Fibroblast of skin of back (primary cell): ENCODE measurements at places on chromosomes 2 and 18.

- peak; percentile 91 for DNase-seq
Observed at GRCh38 chr2:10405448-10405847, 42.7 kb downstream of the ODC1 start.

GRCh38 chr18:74784752-74785151 is 187.1 kb downstream of the ZNF407 start:
- DNase-seq, result no peak

DNA sequence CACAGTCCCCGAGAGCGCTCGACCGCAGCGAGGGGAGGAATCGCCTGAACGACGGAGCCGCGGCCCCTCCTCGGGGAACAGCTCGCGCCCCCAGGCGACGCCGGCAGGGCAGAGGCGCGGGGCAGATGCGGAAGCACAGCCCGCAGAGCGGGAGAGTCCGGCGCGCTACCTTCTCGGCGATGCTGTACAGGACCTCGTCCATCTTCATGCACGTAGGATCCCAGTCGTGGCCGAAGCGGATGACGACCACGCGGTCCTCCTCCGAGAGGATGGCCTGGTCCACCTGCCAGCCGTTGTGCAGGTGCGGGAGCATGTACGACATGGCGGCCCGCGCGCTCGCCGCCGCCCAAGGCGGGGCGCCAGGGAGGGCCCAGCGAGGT is 302 bp downstream of the TXNL4A start:
- peak; percentile 47 for DNase-seq

- peak; percentile 43 for DNase-seq
Observed at GRCh38 chr2:100244881-100245605, 77.3 kb downstream of the LONRF2 start.

DNA sequence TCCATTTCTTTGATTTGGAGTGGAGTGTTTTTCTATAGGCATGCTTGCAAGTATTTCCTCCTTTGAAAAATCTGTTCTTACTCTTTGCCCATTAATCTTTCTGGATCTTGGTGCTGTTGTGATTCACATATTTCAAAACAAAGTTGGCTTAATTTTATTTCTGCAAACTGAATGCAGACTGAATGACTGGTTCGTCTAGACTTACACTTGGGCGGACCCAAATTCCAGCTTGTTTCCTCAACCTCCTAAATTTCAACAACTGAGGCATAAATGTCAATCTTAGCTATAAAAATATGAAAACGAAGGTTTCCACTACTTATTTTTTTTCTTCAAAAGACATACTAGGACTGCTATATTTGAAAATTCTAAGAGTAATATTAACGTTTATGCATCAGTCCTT is 59.0 kb downstream of the ANKRD44 start:
- DNase-seq, result peak; percentile 79

DNA sequence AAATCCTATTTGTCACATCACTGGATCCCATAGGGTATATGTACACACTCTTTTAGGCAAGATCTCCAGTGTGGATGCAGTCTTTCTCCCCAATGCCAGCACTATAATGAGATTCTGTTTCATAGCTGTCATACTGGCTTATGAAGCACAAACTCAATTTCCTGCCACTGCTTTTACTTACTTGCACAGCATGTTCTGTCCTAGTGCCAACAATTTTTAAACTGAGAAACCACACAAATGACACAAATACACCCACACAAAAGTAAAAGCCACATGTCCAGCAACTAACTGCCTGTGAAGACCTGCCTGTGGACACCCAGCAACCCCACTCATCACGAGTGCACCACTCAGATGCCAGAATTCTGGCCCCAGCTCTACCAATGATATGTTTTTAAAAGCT is 29.6 kb upstream of the RNU4ATAC start:
- peak; percentile 42 for DNase-seq
